ENCODE measurements at places on chromosomes 6 and 20.

DNA sequence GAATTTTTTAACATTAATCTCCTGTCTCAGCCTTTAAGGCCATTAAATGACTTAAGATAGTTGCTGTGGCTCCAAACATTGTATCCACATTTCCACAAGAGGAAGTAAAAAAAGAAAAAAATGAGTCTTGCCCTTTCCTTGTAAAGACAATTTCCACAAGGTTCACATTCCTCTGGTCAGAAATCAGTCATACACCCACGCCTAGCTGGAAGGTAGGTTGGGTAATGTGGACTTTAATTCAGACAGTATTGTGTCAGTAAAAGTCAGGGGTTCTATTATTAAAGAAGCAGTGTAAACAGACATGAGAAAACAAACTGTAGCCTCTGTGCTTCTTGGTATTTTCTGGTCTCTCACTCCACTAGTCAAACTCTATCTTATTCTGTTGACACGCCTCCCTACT, 682.0 kb downstream of the GRIK2 start:
- DNase-seq, result no peak

DNA sequence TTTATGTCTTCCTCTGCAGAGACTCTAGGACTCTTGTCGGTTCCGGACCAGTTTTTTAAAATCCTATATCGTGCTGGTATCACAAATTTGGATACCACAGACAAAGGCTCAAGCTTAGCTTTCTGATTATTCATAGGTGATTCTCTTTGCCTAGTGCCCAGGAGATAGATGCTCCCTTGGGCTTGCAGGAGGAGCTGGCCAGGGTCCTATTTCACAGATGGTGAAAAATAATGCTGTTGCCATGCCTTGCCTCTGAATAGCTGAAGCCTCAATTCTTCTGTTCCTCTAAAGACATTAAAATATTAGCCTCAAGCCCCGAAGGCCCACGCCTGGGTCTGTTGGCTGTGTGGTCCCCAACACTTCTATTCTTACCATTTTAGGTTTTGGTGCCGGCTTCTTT, 123.9 kb upstream of the BACH2 start:
- DNase-seq, result no peak

DNA sequence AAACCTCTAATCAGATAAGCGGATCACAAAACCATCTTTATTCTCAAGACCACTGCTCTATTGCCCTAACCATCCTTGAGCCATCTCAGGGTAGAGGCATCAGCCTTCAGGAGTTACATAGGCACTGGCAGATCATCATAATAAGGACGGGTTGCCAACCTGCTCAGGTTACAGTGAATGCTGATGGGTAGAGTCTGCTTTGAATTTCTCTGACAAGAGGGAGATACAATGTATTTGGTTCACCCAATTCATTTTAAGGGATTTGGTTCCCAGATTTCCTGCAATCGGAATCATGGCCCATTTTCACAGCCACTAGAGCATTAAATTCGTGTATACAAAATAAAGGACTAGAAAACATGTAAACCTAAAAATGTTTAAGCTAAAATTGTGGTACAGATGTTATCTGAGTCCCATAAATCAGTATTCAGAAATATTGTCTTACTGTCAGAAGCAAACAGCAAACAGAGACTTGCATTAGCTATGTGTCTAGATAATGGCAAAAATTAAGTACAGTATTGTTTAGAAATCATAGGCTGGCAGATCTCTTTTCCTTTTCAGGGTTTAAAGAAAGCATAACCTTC, 41.9 kb upstream of the TMEM170B start:
- DNase-seq, result no peak

GRCh38 chr6:169997930-169998218, 246.5 kb downstream of the ERMARD start:
- no peak for DNase-seq

DNA sequence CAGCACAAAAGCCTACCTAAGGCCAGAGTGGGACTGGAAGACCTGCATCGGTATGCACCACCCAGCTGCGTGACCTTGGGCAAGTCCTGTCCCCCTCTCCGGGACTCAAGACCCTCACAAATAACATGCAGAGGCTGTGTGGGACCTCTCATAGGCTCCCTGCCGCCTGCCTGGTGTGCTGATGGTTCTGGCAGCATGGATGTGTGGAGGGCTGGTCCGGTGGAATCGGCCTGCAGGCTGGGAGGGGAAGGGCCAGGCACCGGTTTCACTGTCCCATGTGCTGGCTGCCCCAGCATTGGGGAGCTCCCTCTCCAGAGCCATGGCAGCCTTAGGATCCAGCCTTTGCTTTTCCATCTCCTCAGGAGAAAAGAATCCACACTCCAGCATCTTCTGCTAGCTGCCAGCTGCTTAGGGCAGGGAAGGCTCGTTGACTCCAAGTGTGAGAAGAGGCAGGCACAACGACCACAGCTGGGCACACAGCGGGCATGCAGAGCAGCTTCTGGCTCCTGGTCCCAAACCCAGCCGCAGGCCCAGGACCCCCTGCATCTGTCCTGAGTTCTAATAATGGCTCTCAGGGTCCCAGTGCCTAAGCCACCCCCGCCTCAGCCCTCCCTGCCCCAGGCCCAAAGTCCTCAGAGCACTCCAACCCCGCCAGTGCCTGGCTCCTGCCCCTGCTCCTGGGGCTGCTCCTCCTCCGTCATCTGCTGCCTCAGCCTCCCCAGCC, 32.5 kb downstream of the TFEB start:
- DNase-seq, result no peak

DNA sequence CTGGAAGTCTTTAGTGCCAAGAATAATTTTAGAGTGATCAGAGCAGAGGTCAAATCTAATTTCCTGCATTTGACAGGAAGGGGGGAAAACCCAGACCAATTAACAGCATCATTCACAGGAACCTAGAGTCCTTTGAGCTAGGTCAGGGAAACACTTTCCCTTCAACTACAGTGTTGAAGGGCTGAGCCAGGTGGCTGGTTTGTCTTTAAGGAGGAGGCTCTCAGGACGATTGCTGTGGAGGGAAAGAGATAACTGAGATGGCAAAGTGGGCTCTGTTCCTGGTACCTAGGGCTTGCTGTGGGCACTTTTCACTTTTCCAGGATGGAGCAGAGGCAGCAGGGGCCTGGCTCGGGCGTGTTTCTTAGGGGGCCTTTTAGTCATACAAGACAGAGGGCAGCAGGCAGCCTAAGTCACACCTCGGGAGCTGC, 111.9 kb downstream of the SCML4 start:
- no peak for DNase-seq

GRCh38 chr20:61924211-61924857, 141.3 kb downstream of the TAF4 start:
- DNase-seq, result no peak

DNA sequence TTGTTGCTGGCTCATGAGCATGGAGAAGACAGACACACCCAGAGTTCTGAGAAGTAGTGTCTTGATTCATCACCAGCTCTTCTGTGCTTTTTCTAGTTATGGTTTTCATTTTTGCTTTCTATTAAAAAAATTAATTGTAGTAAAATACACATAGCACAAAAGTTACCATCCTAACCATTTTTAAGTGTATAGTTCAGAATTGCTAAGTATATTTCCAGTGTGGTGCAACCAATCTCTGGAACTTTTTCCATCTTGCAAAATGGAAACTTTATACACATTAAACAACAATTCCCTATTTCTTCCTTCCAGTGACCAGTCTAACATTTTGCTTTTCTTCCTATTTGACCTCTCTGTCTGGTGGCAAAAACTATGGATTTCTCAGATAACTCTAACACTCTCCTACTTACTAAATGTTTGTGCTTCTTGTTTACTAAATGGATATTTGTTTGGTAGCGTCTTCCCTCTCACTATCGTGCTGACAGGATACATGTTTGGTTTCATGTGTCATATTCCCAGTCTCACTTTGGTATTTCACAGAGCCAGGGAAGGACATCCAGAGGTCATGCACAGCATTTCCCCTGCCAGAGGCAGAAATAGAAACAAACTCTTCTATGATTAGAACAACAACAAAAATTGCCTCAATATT, 40.6 kb downstream of the TXLNB start:
- DNase-seq, result no peak

- DNase-seq, result peak; percentile 42
Measured at GRCh38 chr6:68649669-68650068, 14.6 kb downstream of the ADGRB3 start.

- no peak for DNase-seq
Measured at GRCh38 chr6:107699254-107699653, 124.9 kb downstream of the SCML4 start.

- DNase-seq, result no peak
Measured at GRCh38 chr6:169859978-169860703, 108.7 kb downstream of the ERMARD start.

DNA sequence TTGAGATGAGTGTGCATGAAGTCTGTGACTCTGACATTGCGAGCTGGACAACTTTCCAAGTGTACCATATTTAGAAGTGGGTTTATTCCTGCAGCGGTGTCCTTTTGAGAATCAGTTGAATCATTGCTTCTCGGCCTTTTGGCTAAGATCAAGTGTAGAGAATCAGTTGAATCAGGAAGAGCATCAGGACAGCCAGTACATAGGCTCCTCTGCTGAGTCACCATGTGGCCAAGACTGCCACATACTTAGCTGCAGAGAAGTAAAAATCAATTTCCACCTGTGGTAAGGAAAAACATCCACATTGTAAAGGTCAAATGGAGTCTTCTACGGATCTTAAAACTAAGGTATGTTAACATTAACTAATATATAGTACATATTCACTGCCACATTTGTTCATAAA, 428.4 kb upstream of the MARCKS start:
- DNase-seq, result no peak

DNA sequence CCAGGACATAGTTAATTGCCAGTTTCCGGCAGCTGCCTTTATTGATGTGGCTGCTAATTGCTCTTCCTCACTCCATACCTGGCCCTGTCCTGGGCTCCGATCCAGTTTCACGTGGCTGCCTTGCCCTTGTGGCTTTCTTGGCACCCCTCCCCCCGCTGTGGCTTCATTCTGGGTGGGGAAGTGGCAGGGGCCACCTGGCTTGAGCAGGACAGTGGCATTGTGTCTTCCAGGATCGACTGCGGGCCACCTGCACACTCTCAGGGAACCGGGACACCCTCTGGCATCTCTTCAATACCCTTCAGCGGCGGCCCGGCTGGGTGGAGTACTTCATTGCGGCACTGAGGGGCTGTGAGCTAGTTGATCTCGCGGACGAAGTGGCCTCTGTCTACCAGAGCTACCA, 10.8 kb downstream of the MAVS start:
- no peak for DNase-seq

DNA sequence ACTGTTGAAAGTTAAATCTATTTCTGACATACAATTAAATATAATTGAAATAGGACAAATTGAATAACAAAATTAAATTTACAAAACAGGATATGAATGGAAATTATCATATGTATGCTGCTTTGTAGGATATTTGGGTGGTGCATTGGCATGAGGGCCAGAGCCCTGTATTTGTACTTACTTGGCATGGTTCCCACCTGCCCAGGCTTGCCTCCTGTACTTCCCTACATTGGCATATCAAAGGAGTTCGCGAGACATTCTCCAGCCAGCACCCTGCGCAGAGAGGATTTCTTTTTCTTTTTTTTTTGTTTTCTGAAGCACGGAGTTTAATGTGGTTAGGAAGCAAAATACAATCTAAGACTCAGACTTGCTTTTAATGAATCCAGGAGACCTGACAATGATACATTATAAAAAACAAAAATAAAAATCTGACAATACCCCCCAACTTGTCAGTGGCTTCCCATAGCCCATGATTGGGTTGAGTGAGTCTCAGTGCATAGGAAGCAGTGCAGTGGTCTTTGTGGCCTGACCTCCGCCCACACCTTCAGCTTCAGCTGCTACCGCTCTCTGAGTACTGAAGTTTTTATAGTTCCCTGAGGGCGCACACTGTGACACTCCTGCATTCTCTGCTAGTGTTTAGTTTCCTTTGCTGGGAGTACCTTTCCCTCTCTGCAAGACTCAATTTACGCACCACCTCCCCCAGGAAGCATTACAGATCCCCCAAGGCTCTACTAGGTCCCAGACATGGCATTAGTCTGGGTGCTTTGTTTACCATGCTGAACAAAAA, 440.8 kb downstream of the UTRN start:
- DNase-seq, result no peak

DNA sequence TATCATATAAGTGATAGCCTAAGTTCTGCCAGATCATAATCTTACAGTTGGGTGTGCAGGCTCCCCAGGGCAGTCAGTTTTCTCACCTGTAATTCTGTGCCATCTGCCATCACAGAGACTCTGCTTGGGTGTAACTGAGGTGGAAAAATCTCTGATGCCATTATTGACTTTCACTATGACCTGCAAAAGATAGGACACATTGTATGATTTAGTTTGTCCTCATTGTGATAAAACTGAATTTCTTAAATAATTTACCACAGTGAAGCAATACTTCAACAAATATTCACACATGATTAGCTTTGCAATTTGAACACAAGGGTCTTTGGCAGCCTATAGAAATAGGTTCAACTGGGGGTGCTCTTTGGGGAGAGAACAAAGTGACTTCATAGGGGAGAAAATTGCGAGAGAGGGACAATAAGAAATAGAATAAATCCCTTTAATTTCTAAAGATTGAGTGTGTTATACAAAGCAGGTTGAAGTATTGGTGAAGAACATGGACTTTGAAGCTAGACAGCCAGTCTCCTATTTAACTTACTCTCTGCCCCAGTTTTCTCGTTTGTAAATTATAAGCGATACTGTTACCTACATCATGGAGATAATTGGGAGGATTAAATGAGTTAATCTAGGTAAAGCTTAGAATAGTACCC, 27.3 kb downstream of the FAM229B start:
- DNase-seq, result no peak

DNA sequence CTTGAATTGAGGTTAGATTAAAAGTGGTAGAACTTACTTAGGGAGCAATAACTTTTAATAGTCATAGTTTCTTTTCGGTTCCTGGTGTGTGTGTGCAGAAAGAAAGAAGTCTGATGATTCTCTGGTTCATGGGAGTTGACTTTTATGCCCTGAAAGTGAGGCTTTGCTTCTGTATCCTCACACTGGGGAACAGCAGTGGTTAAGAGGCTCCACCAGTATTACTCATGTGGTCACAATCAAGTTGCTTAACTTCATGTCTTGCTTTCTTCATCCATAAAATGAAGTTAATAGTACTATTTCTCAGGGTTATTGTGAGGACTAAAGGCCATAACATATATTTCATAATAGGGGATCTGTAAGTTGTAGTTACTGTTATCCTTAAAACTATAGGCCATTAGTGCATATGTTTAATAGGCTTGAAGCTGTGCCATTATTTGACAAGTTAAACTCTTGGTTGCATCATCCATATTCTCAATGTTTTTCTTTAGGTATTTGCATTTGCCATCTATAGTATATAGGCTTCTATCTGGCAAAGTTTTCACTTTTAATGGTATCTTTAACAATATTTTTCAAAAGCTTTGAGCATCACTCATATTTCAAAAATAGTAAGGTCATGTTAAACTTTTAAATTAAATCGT, 262.4 kb downstream of the PLCB1 start:
- DNase-seq, result no peak

GRCh38 chr6:45637611-45638257, 260.0 kb upstream of the SUPT3H start:
- no peak for DNase-seq

GRCh38 chr6:134402372-134402984, 84.6 kb upstream of the SGK1 start:
- no peak for DNase-seq

GRCh38 chr6:40054602-40055001, 120.3 kb upstream of the MOCS1 start:
- DNase-seq, result no peak

- DNase-seq, result no peak
Measured at GRCh38 chr20:1833216-1833615, 62.0 kb upstream of the SIRPA start.
